ENCODE measurements at places on chromosomes 13 and 19.

DNA sequence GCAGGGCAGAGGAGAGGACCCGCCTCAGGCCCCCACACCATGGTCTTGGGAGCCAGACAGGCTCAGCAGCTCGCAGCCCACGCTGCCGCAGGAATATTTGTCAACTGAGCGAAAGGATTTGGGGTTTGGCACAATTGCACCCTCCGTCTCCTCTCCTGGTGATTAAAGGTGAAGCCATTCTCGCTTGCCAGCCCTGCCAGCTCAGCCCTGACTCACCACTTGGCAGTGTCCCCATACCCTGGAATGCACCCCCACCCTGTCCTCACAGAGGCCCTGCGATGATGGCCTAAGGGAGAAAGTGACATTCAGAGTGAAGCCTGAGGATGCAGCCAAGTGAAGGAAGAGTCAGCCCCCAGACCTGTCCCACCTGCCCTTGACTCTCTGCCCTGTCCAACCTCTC is 18.8 kb downstream of the CYTH2 start:
- peak; percentile 88 for DNase-seq

DNA sequence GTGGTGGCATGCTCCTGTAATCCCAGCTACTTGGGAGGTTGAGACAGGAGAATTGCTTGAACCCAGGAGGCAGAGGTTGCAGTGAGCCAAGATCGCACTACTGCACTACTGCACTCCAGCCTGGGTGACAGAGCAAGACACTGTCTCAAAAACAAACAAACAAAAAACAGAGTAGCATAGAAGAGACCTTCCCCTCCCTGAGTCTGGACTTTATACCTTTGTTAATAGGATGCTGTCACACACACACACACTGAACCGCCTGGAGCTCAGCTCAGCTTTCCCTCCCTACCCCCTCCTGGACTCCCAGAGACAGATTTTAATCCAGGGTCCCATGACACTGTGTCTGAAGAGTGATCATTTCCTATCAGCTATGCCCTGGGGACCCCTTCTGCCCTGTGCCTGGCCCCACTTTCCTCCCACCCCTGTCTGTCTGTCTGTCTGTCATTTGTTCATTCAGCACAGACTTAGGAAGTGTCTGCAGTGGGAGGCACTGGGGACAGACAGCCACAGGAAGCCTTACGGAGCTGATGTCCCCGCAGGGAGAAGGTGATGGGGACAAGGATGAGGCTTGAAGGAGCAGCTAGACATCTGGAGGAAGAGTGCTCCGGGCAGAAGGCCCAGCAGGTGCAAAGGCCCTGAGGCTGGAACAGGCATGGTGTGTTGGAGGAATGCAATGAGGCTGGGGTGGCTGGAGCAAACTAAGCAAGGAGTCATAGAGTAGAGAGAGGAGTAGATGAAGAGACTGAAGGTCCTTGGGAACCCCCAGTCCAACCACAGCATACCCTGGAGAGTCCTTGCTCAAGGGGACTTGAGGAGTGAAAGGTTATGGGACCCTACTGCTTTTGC is 4.9 kb downstream of the CERS4 start:
- no peak for DNase-seq

GRCh38 chr13:57569986-57570385 is 61.6 kb upstream of the PCDH17 start:
- no peak for DNase-seq

DNA sequence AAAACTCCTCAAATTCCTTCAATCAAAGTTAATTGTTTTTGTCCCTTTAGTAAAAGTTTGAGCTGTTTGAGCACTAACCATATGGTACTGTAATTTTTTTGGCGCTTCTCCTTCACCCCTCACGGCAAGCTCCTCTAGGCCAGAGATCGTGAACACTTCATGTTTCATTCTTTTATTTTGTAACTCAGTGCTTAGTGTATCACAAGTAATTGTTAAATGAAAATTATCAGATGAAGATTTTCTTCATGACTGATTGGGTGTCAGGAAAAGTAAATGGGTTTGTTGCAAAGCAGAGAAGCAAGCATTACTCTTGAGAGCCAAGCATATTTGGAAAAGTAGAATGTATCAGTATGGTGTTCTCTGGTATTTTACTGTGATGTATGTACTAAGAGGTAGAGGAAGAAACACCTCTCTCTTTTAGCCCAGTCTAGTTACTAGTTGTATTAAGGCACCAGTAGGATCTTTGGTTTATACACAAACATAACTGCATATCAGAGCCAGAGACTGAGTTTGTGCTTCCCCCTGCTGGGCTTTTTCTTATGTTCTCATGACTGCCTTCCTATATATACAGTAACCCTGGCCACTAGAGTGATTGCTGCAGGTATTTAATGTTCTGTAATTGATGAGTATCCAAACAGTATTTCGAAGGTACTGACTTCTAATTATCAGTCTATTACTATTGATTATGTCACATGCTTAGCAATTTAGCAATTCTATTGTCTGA is 202.3 kb upstream of the KLHL1 start:
- no peak for DNase-seq

GRCh38 chr13:21233086-21233485 is 56.6 kb downstream of the MRPL57 start:
- DNase-seq: no peak

GRCh38 chr13:32125751-32126150 is 94.2 kb downstream of the FRY start:
- no peak for DNase-seq

DNA sequence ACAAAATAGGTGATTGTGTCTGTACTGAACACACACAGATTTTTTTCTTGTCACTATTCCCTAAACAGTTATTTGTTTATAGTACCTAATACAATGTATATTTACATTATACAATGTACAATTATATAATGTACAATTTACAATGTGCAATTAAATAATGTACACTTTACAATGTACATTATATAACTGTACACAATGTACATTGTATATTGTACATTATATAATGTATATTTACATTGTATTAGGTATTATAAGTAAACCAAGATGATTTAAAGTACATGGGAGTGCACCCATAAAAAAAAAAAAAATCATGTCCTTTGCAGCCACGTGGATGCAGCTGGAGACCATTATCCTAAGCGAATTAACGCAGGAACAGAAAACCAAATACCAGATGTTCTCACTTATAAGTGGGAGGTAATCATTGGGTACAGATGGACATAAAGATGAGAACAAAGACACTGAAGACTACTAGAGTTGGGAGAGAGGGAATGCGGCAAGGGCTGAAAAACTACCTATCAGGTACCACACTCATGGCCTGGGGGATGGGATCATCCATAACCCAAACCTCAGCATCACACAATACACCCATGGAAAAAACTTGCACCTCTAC is 68.1 kb downstream of the ABCC4 start:
- no peak for DNase-seq

DNA sequence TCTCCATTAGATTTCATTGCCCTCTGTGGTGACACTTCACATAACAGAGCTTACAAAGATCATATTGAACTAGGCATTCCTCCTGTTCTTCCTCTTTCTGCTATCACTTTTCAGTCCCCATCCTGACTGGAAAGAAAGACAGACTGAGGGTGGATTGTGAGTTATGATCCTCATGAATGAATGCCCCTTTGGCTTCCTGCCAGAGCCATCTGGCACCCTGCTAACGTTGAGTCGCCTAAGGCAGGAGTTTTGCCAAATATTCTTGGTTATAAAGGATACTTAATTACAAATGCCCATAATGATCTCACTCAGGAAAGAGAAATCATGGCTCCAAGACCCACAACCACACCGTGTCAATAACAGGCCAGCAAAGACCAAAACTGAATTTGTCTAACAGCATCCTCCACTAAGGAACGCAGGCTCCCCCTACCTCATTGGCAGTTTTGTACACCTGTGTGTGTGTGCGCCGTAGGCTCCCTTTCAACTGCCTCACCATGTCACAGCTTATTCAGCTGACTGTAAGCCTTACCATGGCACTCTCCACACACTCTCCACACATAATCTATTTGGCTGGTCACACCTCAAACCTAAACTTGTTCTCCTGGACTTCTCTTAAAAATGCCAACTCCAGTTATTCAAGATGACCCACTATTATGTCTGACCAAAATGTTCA is 15.5 kb downstream of the ZNF211 start:
- DNase-seq: peak; percentile 15

GRCh38 chr19:40217027-40217810 is 965 bp downstream of the TTC9B start:
- no peak for DNase-seq

- no peak for DNase-seq
These were observed 21.5 kb downstream of the VWA8 start for GRCh38 chr13:41939398-41939797.

DNA sequence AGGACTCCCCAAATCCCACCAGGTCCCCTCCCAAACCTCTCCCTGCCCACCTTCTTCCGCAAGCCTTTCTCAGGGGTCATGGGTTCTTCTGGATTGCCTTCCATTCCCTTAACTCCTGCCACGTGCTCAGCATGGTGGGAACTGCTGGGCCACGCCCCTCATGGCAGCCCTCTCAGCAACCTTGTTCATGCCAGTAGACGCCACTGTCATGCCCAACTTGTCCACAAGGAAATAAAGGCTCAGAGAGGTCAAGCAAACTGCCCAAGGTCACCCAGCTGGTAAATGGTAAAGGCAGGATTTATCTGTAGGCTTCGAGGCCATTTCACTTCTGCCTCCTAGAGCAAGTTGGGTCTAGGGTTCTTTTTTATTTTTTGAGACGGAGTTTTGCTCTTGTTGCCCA is 10.9 kb downstream of the PRAM1 start:
- no peak for DNase-seq

DNA sequence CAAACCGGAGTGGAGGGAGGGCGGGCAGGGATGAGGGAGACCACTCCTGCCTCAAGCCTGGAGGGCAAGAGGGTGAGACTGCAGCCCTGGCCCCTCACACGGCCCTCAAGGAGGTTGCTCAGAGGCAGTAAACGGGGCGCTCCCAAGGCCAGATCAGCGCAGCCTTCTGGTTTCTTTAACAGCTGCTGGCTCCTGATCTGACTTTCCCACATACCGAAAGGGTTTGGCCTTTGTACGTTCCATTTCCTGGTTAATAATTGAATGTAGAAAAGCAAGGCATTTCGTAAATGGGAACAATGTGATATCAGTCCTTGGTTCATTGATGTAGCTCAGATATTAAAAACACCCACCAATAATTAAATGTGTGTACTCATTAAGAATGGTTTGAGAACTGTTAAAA is 71.5 kb downstream of the GGACT start:
- no peak for DNase-seq

GRCh38 chr19:36449059-36449670 is 30.7 kb upstream of the ZFP82 start:
- DNase-seq: no peak

GRCh38 chr13:93477238-93477637 is 250.6 kb downstream of the GPC6 start:
- DNase-seq: no peak

- no peak for DNase-seq
These were observed 2.4 kb downstream of the TIMM13 start for GRCh38 chr19:2424686-2425621.

- no peak for DNase-seq
These were observed at the start of gene CD79A for GRCh38 chr19:41876847-41877832. TSS of gene CD79A (plus strand) at chr19:41877279. CDS start at chr19:41877305, 26 bp downstream.

GRCh38 chr19:32091241-32091640 is 254.2 kb upstream of the ZNF507 start:
- no peak for DNase-seq

DNA sequence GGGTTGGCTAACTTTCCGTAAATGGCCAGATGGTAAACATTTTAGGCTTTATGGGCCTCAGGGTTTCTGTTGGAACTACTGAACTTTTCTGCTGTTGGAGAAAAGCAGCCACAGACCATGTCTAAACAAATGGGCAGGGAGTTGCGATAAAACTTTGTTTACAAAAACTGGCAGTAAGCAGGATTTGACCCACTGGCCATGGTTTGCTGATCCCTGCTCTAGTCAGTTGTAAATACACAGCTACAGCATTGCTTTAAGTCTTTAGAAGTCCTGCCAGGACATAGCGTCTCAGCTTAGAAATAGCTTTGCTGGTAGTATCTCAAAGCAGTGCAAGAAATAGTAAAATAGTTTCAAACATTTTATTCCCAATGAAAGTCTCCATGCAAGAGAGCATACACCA is 88.4 kb downstream of the NALCN start:
- no peak for DNase-seq

GRCh38 chr13:49607761-49608160 is 20.5 kb upstream of the ARL11 start:
- DNase-seq: no peak

DNA sequence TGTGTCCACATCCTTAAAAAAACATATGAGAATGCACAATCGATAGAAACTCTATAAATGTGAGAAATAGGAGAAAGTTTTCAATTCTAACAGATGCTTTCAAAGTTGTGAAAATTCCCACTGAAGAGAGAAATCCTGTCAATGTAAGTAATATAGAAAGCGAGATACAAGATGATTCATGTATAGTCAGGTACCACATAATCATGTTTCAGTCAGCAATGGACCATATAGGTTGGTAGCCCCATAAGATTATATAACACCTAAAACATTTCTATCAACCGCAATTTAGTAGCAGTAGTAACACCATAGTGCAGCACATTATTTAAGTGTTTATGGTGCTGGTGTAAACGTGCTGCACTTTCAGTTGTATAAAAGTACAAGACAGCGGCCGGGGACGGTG is 18.5 kb downstream of the ZNF791 start:
- DNase-seq: no peak

DNA sequence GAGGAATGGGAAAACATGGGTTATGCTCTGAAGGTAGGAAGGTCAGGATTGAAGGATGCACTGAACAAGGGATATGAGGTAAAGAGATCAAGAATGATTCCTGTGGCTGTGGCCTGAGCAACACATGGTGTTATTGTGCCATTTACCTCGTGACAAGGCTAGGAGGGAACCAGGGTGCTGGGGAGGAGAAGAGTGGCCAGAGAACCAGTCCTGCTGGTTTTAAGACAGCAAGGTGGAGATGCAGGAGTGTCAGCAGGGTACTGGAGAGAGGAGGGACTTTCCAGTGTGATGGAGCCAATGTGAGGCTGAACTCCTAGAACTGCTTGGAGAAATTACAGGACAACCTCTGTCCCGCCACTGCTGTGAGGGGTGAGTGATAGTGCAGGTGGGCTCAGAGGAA is 282.4 kb downstream of the MYO16 start:
- no peak for DNase-seq

GRCh38 chr13:43315522-43315921 is 292.1 kb downstream of the DNAJC15 start:
- no peak for DNase-seq
